ENCODE measurements at places on chromosomes 3 and 15.

GRCh38 chr3:163490119-163490518 is 1588.2 kb downstream of the SI start:
- DNase-seq: no peak

DNA sequence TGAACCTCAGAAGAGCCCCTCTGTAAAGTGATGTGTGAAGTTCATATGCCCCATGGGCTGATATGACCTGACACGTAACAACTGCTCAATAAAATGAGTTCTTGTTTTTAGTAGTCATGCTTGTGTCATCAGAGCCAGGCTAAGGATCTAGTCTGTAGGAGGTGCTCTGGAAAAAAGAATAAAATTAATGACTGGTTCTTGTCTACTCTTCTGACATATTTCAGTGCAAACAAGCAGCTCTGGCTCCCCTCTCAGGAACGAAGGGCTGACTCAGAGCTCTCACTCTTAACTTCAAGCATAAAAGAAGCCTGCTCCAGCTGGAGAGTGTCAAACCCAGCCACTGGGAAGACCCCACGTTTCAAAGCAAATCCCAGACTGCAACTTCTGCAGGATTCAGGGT is 77.0 kb downstream of the LRIG1 start:
- DNase-seq: no peak

DNA sequence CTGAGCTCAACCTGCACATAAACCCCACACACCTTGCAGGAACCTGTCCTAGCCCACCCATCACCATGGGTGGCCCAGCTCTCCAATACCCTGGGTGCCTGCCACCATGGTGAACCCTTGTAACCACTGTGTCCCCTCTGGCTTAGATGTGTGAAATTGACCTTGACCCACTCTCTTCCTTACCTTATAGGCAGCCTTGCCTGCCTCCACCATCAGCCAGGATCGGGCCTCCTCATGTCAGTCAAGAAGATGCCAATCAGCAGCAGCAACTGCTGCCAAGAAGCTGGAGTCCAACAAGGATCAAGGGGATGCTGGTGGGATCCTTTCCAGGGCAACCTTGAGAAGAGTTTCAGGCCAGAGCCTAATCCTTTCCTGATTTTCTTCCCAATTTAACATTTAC is 8.8 kb upstream of the CYP11A1 start:
- no peak for DNase-seq

GRCh38 chr3:190180268-190180667 is 59.6 kb upstream of the P3H2 start:
- DNase-seq: no peak

GRCh38 chr15:62818691-62819090 is 223.9 kb upstream of the TPM1 start:
- no peak for DNase-seq

GRCh38 chr3:107520535-107520934 is 2.2 kb upstream of the BBX start:
- no peak for DNase-seq

- DNase-seq: no peak
These were observed 21.4 kb downstream of the FEM1B start for GRCh38 chr15:68298882-68299381.

Data from CD4-positive, alpha-beta T cell (primary cell).